ENCODE measurements at places on chromosomes 3 and 15.

- peak; percentile 1 for DNase-seq
Measured at GRCh38 chr3:131216801-131217200, 164.8 kb upstream of the NUDT16 start.

- peak; percentile 1 for DNase-seq
Measured at GRCh38 chr3:110815008-110815583, 256.5 kb upstream of the NECTIN3 start.

DNA sequence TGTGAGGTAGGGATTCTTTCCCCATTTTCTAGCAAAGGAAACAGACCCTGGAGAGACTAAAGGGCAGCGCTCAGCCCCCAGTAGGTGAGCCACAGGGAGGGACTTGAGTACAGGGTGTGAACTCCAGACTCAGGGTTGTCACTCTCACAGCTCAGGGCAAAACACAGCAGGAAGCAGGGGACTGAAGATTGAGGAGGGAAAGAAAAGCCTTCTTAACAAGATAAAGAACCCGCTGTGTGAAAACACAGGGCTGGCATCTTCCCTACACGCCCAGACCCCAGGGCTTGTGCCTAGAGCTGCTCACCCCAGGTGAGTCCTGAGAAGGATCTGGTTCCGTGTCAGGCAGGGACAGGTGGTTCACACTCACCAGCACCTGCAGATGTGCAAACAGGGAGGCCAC, 59.6 kb downstream of the ABTB1 start:
- peak; percentile 54 for DNase-seq

DNA sequence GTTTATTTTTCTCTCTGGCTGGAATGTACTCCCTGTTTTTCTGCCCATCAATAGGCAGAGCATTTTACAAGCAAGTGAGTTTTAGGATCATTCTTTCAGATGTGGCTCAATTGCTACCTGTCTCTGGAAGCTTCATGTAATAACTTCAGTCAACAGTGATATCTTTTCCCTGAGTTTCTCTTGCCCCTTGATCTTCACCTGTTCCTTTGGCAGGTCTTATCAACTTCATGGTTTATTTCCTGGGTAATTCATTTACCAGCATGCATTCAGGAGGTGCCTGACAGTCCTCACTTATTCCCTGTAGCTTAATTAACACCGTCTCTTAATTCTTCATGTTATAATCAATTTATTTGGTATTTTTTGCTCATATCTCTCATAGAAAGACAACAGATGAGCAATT, 184.8 kb upstream of the CTDSPL start:
- DNase-seq, result no peak

DNA sequence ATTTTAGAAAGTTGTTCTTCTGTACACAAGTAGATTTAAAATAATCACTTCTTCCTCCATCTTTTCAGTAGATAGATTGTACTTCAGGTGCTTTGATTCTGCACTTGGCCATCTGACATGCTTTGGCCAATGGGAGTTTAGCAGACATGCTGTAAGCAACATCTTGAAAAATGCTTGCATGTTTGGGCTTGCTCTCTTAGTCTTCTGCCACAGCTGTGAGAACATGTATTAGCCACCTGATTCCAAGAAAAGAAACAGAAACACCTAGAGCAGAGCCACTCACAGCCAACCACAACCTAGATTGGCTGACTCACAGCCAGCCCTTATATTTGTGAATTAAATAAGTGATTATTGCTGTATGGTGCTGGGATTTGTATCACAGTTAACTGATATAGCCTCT, 70.2 kb upstream of the GADL1 start:
- DNase-seq, result no peak

DNA sequence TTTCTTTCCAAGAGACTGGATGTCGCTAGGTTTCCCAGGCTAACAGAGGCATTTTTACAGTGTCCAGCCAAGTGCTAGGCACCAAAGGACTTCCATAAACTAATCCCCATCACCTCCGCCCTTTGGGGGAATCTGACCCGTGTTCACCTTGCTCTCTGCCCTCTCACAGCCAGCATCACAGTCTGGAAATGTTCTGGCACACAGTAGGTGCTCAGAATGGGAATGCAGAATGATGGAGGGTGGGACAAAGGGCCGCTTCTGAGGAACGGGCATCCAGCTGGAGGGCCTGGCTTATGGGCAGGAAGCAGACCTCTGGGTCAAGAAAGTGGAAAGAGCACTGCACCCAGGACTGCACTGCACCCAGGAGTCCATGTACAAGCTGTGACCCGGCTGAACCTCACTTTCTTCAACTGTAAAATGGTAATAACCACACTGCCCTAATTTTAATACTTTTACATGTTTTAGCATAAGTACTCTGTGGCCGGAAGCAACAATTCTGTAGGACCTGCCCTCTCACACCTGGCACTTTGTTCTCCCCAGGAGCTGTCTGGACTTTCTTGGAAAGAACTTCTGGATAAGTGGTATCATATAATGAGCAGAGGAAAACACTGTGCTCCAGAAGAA, 901 bp upstream of the NMB start:
- peak; percentile 35 for DNase-seq

GRCh38 chr3:108598375-108598774, 8.9 kb downstream of the DZIP3 start:
- no peak for DNase-seq

- DNase-seq, result no peak
Measured at GRCh38 chr15:39327005-39327730, 253.7 kb upstream of the THBS1 start.

DNA sequence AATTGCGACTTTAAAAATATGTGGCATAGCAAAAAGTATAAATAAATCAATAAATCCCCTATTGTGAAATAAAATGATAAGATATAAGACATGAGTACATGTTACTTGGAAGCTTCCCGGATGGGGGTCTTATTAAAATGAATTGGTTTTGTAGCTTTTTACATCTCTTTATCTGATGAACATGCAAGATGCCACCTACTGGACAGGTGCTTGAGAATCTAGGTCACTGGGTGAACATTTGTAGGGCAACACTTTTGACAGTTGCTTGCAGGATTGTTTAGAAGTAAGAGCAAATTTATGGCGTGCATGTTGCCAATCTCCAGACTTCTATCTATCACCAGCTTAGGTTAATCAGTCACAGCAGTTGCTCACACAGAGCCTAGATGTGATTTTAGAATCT, 362.7 kb upstream of the SUCLG2 start:
- peak; percentile 2 for DNase-seq

DNA sequence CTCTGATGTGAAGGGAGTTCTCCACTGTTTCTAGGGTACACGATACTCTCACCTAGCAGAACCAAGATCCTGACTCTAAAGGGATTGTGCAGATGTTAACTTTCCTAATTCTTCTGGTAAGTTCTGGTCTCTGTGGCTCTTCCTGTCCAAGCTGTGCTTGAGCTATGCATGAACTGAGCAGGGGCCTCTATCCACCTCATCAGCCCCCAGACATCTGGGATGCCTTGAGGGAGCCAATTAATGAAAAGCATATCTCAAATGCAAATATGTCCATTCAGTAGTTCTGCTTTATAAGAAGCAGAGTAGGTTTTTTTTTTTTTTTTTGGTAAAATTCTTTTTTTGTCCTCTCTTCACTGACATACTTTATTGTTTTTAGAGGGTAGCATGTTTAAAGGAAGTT, 89.6 kb downstream of the POLR2M start:
- no peak for DNase-seq

- DNase-seq, result no peak
Measured at GRCh38 chr3:151891721-151892120, 18.3 kb downstream of the SUCNR1 start.

DNA sequence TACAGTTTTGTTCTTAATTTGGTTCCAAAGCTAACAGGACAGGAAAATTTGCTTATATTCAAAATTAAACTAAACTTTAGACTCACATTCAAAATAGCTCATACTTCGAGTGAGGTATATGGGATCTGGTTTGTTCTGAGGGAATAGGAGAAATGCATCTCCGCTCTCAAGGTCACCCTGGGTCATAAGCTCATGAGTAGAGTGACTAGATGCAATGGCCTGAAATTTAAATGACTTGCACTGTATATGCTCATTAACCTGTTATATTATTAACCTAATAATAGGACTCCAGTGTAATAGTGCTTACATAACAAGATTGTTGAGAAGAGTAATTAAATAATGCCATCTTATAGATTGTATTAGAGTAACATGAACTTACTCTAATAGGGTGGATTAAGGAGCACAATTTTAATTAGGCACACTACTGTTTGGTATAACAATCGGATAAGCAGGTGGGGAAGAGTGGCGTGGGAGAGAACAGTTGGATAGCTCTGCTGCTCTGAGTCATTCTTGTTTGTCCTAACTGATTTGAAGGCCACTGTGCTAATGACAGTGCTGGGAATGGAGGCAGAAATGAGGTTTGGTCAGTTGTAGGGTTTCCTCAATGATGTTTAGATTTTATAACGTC, 5.2 kb downstream of the NKTR start:
- DNase-seq, result peak; percentile 43

GRCh38 chr3:101591071-101591470, 17.1 kb downstream of the PCNP start:
- no peak for DNase-seq

DNA sequence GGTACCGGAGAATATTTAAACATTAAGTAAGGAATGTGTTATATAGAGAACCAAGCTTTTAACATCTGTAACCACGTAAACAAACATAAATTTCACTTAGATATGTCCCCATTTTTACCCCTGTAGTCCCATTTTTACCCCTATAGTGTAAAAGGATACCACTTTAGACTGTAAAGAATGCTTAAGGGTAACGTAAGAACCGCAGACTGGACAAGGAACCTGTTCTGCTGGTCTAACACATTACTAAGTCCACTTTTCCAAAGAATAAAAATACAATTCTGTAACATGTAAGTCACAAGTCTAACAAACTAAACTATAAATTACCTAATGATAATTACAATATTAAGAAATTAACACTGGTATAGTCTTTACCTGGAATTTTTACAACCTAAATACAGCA, 2.9 kb downstream of the SLC12A6 start:
- peak; percentile 9 for DNase-seq

DNA sequence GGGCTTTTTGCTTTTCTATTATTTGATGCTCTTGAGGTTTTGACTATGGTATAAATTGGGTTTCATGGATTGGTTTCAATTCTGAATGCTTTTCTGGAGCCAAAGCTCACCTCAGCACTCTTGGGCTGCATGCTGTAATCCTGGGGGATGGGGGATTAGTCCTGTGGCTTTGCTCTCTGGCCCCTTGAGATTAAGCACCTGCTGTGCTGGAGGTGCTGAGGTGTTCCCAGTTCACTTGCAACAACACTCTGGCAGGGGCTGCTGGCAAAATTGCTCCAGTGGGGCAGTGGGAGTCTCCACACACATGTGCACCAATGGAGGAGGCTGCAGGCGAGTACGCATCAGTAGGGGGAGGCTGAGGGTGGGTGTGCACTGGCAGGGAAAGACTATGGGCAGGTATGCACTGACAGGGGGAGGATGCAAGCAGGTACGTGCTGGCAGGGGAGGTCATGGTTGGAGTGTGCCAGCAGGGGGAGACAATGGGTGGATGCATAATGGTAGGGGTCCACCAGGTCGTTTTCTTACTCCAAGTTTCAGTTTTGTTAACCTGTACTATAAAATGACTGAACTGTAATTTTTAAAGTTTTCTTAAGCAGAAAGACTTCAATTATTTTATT, 489.2 kb downstream of the FGF12 start:
- no peak for DNase-seq

DNA sequence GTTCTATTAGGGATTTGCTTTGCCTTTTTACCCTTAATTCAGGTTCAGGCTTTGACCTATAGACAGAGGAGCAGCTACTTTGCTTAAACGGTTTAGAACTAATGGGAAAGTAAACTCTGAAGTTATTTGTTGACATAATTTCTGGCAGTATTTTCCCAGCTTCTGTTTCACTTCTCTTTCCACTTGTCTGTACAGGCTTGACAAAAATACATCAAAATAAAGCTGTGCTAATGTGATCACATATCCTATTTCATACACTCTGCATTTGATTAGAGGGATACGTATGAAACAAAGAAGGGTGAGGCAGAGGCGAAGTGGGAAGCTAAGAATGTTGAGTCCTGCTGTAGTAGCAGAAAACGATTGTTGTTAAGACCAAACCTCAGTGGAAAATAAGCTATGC, 389.1 kb upstream of the RARB start:
- DNase-seq, result no peak

DNA sequence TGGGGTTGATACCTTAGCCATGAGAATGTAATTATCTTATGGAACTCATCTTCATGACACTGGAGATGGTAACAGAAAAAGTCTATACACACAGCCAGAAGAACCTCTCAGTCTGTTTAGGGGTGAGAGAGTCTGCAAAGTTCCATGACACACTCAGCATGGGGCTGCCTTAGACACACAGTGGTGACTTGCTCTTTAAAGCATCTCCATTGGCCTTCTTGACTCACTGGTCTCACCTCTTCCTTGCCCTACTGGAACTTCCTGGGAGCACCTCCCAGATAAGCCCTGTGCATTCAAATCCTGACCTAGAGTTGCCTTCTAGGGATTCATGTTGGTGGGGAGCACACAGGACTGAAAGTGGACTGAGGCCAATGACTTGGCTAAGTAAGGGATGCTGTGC, 9.3 kb downstream of the MAGI1 start:
- DNase-seq, result no peak

DNA sequence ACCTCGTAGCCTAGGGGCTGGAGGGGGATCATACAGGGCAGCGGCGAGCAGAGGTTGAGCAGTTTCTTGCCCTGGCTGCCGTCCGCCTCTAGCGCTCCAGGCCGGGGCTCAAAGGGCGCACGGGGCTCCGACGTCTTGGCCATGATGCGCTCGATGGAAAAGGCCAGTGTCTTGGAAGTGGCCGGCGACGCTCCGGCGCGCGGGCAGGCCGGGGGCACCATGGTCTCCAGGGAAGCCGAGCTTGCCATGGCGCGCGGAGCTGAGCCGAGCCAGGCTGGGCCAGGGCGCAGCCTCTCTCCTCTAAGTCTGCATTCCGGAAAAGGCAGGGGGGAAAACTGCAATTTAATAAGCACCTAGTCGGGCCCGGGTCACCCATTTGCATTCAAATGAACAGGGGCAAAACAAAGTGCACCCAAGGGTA, 719 bp downstream of the FEZF2 start:
- DNase-seq, result peak; percentile 18

DNA sequence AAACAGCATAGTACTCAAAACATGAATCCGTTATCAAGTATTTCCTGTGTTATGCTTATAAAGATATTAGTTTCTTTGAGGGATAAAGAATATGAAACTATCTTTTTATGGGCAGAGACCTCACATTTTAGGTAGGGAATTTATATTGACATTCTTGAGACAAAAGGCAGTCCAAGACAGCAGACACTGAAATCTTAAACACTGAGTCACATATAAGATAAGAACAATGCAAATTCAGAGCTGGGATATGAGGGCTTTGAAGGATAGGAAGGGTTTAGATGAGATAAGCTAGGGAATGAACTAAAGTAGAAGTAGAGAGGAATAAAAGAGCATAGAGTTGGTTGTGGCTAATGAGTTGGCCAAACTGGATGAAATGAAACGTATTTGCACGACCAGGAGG, 58.4 kb downstream of the ASTE1 start:
- DNase-seq, result no peak
